Adipose tissue (tissue), 3 donors: ENCODE measurements at places on chromosomes 16 and 17. TPM values are rescaled to one million over a fixed set of nuclear protein-coding genes. Genes with fewer than 3 reads are reported as not detected.

Gene TMEM235
- 0.06 TPM for polyA plus RNA-seq

Gene APPBP2
- 12.2 TPM for polyA plus RNA-seq

Gene KRT39
- polyA plus RNA-seq: 0.06 TPM

Gene HOXB8
- 8.3 TPM for polyA plus RNA-seq

Gene RHBDL3
- polyA plus RNA-seq: 0.21 TPM

Gene MEIOC
- polyA plus RNA-seq: not detected

Gene DDX28
- polyA plus RNA-seq: 5.5 TPM
